Activated CD4-positive, alpha-beta T cell treated with anti-CD3 and anti-CD28 coated beads, Interleukin-10, Interleukin-2, amounts not matched to agents 100 ng/mL and 50 ng/mL, durations not matched to agents 16 hours and 8 hours (primary cell): ENCODE measurements at places on chromosomes 3 and 15.

DNA sequence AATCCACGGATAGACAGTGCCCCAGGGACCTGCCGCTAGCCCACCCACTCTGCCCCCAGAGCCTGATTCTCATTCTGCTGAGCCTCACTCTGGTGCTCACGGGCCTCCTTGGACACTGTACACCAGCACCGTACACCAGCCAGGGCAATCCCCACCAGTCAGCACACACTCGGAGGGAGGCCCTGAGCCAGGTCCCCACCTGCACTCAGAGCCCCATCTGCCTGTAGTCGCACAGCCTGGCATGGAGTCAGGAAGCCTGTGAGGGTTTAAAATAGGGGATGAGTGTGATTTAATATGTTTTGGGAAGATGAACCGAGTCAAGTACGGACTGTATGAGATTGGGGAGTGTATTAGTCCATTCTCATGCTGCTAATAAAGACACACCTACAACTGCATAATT lies 223.0 kb downstream of the SLCO3A1 start:
- no peak for DNase-seq

- DNase-seq: no peak
These were observed 44.8 kb upstream of the RPL32 start for GRCh38 chr3:12886106-12886679.

GRCh38 chr15:62502451-62502850 lies 337.4 kb upstream of the C2CD4B start:
- no peak for DNase-seq

DNA sequence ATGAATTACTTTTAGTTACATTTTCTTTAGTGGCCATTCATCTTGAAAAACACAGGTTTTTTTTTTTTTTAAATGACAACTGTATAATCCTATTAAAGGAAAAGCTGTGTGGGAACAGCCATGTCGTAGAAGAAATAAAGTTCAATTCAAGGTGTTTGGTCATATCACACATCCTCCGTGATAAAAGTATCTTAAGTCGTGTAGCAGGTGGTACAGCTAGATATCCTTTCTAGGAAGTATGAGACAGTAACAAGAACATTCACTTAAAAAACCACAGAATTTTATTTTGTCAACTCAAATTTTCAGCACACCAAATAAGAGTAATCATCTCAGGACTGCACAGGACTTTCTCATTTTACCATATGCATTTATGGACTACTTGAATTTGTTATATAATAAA lies 16.1 kb downstream of the ZDHHC23 start:
- DNase-seq: peak; percentile 6

GRCh38 chr15:59405079-59405478 lies 32.4 kb upstream of the MYO1E start:
- DNase-seq: no peak

DNA sequence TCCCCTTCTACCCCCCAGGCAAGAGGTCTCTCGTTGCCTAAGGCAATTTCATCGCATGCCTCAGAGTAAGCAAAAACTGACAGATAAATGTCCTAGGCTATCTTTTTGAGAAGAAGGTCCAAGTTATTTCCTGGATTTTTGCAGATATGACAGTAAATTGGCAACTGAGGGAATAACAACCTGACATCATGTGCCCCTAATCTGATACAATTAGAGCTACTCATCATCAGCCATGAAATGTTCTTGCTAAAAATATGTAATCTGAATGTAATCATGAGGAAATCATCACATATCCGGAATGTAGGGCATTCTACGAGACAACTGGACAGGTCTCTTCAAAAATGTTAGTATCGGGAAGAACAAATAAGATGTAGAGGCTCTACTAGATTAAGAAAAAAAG lies 44.1 kb downstream of the TNIK start:
- DNase-seq: no peak

GRCh38 chr3:152486364-152486763 lies 217.6 kb downstream of the MBNL1 start:
- DNase-seq: no peak

DNA sequence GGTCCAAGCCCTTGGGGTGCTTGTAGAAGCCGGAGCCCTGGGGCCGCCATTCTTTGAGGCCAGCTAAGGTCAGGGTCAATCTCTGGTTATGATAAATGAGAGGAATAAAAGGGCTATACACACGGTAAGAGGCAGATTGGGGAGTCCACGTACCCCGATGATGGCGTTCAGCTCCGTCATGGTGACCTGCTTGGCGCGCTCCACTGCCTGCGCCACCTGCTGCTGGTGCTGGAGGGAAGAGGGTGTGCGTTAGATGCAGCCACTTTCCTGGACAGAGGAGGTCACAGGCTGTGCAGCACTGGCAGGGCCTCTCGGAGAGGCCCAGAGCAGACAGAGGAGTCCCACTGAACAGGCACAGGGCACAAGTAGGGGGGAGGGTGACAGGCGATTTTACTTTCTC lies 23.3 kb downstream of the TLE3 start:
- no peak for DNase-seq

DNA sequence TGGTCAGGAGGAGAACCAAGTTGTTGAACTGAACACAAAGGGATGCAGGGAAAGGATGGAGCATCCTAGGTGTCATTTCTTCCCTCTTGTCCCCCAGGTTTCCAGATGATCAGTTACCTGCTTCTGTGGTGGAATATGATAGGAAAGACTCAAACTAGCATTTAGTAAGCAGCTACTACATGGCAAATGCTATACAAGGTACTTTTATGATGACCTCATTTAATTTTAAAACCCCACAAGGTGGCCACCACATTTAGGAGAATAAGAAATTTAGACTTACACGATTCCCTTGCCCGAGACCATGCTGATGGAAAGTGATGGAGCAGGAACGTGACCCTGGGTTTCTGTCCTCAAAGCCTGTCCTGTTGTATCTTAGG lies 40.9 kb downstream of the CCR4 start:
- no peak for DNase-seq

DNA sequence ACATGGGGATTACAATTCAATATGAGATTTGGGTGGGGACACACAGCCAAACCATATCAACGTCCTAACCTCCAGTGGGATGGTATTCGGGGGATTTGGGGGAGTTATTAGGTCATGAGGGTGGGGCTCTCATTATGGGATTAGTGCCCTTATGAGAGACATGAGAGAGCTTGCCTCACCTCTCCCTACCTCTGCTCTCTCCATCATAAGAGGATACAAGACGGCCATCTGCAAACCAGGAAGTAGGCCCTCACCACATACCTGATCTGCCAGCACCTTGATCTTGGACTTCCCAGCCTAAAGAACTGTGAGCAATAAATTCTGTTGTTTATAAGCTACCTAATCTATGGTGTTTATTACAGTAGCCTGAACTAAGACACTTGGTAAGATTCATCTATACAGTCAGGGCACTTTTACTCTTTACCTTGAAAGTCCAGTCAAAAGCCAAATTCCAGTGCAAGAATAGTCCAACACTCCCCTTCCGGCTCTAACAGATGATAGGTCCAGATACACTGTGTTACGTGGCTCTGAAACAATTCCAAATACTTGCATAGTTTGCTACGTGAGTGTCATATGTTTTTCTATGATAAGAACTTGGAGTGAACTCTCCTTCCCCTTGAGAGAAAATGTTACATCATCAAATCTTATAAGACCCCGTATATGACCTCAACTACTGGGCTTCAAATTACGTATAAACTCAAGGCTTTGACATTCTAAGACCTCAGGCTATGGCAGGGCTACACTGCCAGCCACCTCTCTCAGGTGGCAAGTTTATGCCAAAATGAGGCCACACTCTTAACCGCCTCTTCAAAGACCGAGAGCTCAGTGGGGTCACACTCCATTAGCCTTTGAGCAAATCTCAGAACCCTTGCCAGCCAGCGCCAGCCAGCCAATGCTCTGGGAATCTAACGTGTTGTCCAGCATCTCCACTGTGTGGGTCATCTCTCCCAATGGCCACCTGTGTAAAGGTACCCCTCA lies 129.9 kb downstream of the XXYLT1 start:
- DNase-seq: no peak

GRCh38 chr15:94494732-94495131 lies 263.4 kb downstream of the MCTP2 start:
- DNase-seq: no peak
